ENCODE measurements at places on chromosomes 12 and 14.

DNA sequence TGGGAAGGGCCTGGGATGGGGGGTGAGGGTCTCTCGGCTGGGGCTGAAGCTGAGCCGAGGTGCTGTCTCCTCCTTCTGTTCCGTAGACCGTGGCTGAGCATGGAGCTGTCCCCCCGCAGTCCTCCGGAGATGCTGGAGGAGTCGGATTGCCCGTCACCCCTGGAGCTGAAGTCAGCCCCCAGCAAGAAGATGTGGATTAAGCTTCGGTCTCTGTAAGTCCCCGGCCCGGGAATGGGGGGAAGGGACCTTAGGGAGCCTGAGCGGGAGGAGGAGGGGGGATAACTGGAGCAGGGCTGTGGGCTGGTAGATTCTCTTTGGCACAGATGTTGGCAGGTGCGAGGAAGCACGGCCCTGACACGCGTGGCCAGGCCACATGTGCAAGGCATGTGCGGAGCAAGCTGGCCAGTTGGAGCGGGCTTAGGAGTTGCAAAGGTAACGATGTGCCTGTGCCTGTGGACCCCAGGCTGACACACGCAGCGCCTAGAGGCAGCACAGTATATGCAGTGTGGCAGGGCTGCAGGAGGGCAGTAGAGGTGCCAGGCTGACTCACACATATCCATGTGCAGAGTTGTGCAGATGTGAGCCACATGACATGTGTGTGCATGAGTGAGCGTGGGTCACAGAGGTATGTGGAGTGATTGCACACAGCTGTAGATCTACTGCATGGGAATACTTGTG, 512 bp downstream of the PDE1B start:
- no peak for DNase-seq

- DNase-seq: no peak
Measured at GRCh38 chr12:64450711-64451486, 1.0 kb upstream of the TBK1 start.

- no peak for DNase-seq
Measured at GRCh38 chr12:9761419-9761781, 699 bp upstream of the CD69 start.

GRCh38 chr14:71472356-71473340, 459.6 kb upstream of the RGS6 start:
- no peak for DNase-seq

DNA sequence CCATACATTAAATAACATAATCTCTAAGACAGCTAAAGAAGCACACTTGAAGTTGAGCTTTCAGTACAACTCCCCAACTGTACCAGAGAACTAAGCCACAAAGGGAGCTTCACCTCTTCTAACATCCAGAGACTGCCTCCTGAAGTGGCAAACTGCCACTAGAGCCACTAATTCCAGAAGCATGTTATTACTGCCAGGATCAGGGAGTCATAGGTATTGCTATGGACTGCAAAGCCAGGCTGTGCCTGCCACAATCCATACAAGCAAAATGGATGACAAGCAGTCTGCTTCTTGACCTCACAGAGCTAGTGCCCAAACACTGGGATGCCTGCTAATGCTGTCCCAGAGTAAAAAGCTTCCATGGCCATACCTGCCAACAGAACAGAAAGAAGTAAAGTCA, 160.1 kb downstream of the STXBP6 start:
- no peak for DNase-seq

GRCh38 chr14:50489851-50490250, 42.5 kb downstream of the MAP4K5 start:
- DNase-seq: no peak

DNA sequence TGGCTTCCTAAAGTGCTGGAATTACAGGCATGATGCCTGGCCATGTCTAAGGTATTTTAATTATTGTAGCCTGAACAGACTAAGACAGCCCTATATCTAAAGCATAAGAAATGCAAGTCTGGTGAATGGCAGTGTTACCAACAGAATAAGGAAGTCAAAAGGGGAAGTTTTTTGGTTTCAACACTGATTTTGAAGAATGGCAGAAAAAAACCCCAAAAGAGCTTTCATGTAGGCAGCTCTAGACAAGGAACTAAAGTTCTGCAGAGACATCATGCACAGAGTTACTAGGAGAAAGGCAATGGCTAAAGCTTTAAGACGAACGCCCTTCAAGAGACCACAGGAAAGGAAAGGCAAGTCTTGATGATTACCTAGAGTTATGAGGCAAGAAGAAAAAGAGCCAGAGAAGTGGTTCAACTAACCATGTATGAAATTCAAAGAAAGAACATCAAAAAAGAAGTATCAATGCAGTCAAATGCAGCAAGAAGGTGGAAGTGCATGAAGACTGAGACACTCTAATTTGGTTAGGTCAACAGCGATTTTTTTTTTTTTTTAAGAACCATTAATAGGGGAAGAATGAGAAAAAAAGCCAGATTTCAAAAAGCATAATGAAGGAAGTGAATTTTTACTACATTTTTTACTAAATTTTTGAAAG, 50.8 kb downstream of the RPS6KA5 start:
- no peak for DNase-seq

GRCh38 chr14:86372402-86372801, 842.5 kb downstream of the FLRT2 start:
- DNase-seq: no peak

DNA sequence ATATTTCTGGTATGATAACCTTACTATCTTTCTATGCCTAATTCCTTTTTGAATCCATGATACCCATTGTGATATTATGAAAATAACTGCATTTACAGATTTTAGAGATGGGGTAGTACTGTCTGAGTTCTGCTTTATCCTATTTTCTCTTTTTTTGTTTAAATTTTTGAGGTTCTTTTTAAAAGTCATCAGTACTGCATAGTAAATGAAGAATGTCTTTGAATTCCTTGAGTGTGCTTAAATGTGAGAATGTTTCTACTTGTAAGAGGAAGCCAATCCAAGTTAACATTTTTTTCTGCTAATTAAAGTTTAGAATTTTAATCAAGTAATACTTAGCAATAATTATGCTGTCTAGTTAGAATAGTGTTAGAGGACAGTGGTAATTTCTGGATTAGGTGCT, 474.6 kb downstream of the PCNX1 start:
- DNase-seq: no peak

- DNase-seq: no peak
Measured at GRCh38 chr12:10497602-10498001, 8.1 kb upstream of the EIF2S3B start.

GRCh38 chr12:85280984-85281630, 1.1 kb downstream of the ALX1 start:
- no peak for DNase-seq

Data from large intestine (tissue), 12 donors.